ENCODE measurements at places on chromosomes 12 and 14.

- no peak for DNase-seq
Measured at GRCh38 chr14:79599239-79599638, 612.1 kb downstream of the DIO2 start.

- DNase-seq = no peak
Measured at GRCh38 chr14:73718418-73719251, 4.5 kb upstream of the PNMA1 start.

- DNase-seq = no peak
Measured at GRCh38 chr14:77322951-77323350, 2.1 kb downstream of the GSTZ1 start.

GRCh38 chr12:80681287-80681686 is 26.1 kb upstream of the MYF6 start:
- no peak for DNase-seq

DNA sequence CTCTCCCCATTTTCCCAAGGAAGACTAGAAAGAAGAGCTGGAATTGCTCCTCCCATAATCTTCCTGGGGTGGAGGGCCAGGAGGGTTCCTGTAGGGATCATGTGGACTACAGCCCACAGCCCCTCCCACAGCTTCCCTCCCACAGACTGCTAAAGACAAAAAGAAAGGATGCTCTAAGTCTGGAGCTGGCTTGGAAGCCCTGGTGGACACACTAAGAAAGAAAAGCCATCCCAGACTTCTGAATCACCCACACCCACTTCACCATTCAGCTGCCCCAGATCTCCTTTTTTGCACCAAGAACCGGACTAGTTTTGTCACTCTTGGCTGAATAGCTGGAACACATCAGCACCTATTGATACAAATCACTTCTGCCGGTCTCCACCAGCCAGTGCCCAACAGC is 56.8 kb upstream of the PLXNC1 start:
- DNase-seq = no peak

DNA sequence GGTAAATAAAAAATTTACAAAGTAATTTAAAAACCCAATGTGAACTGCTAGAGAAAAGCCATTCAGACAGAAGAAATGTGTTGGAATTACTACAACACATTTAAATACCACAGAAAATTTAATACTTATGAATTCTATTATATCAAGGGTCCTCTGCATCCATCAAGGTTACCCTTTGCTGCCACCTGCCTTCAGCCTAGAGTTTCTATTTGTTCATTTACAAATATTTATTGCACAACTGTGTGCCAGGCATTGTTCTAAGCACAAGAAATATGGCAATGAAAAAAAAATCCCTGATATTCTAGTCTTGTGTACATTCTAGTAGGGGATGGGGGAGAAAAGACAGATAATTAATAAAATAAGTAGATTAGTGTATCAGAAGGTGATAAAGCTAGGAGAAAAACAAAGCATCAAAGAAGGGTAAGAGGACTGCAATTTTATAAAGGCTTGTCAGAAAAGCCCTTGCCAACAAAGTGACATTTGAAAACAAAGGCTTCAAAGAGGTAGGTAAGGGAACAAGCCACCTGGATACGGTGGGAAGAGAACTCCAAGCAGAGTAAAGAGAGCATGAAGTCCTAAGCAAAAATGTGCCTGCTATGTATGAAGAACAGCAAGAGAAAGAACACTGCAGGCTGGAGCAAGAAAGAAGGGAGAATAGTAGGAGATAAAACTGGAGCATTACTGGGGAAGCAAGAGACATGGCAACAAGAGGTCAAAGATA is 59.1 kb upstream of the SLC6A13 start:
- DNase-seq = no peak

- DNase-seq = no peak
Measured at GRCh38 chr14:62429683-62430082, 615.6 kb downstream of the KCNH5 start.

DNA sequence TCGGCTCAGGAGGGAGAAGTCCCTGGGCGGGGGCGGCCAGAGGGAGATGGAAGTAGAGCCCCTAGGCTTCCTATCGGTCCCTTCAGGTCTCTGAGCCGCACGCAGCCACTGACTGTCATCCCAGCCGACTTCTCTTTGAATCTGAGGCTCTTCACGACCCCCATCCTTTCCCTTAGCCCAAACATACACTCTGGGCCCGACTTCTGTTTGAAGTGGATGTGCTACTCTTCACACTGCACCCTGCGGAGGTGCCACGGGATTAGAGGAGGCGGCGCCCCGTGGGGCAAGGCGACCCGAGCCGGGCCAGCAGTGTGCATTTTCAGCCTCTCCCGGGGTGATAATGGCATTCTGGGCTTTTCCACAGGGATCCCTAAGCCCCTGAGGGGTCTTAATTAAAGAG is 6.0 kb upstream of the DACT1 start:
- no peak for DNase-seq

GRCh38 chr12:2094597-2094996 is 41.8 kb downstream of the CACNA1C start:
- no peak for DNase-seq

All from fibroblast of skin of left biceps (primary cell).